ENCODE measurements at places on chromosomes 1 and 21.

GRCh38 chr1:51444096-51444495 lies 75.0 kb downstream of the EPS15 start:
- DNase-seq: no peak

DNA sequence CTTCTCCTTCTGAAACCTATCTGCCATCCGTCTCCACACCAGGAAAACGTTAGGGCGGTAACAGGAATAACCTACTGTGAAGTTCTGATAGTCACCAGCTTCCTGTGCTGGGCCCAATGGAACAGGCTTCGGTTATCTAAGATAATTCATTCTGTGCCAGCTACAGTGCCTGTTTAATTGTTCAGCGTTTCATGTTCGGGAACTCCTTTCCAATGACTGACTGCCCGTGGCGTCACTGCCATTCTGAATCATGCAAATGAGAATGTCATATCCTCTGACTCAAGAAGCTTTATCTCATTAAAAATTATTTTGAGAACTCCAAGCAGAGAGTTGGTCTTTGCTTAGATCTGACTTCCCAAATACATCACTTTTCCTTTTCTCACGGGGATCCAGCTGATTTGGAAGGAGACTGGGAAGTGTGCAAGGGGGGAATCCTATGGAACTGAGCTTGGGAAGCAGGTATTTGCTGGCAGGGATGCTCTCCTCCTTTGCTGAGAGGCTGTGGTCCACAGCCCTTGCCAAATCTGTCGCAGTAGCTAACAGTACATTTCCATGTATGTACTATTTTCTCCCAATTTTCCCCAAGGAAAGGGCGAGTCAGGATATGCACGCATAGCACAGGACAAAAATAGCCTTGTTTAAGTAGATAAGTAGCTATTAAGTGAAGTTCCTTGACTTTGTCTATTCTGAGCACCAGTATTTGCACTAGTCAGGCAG lies 358.7 kb downstream of the LTN1 start:
- DNase-seq: no peak

GRCh38 chr1:202362212-202362611 lies 13.7 kb downstream of the PPP1R12B start:
- DNase-seq: no peak

- DNase-seq: no peak
Measured at GRCh38 chr21:19692231-19692630, 1288.6 kb upstream of the TMPRSS15 start.

DNA sequence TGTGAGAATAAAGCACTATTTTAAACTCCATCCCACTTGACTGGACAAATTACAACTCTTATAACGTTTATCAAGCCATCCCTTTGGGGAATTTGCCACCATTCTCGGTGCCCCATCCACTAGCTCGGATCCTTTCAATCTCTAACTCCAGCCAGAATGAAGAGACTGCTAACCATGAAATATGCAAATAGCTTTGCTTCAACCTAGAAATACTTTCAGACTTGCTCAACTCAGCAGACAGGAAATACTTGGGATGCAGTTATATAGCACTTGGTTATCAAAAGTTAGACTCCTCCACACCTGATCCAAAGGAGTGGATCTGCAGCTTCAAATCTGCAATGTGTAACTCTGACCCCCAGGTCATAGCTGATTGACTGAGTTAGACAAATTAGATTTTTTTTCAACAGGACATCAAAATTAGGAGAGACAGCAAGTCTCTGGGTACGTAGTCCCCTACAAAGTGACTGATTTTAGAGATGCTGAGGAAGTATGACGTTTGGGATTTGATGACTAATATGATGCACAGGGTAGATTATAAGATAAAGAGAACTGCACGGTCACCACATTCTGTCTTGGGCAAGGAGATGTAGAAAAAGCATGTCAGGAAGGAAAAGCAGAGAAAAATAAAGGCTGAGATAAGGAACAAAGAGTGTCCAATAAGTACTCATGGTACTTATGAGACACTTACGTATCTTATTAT lies 496.0 kb downstream of the AGBL4 start:
- no peak for DNase-seq

DNA sequence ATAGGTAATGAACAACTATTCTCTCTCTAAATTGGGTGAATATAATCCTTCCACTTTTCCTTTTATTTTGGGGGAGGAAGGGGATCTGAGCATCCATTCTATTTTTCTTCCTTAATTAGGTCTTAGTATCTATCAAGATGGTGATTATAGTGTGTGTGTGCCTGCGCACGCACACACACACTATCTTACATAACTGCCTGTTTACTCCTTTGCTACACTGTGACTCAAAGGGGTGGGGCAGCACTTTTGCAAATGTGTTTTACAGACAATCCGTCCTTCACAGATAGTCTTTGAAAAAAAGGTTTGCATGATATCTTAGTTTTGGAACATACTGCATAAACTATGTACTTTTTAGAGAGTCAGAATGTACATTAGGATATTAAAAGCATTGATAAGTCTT lies 191.5 kb downstream of the SDCCAG8 start:
- DNase-seq: no peak

DNA sequence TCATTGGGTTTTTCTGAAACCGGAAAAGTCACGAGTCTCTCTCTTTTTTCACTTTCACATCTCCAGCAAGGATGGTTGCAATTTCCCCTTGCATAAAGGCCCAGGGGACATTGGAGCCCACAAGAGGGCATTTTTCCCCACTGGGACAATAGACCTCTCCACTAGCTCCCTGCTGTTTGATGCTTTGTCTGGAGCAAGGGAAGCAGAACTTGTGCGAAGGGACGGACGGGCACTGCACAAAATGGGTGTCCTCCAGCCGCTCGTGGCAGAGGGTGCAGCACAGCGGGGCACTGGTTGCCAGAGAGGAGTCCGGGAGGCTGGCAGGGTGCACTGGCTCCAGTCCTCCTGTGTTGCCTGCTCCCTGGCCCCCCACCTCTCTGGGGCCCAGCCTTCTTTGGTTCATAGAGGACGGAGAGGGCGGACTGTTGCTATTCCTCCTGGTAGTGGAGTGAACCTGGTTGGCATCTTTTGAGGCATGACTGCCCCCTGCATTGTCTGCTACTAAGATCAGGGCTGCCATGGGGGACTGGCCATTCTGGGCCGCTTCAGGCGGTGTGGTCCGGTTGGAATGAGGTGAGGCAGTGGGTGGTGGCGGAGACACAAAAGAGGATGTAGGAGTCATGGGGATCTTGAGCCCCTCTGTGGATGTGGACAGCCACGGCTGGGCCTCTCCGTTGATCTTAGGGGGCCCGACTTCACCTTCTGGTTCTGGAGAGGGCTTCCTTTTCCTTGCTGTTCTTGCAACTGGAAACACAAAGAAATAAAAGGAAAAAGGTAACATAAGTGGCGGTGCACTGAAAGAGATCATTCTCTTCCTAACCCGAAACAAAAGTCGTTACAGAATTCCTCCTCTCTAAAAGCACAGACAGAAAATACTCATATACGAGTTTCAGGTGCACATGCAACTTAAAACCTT lies 2.6 kb downstream of the IRF2BP2 start:
- peak; percentile 20 for DNase-seq

DNA sequence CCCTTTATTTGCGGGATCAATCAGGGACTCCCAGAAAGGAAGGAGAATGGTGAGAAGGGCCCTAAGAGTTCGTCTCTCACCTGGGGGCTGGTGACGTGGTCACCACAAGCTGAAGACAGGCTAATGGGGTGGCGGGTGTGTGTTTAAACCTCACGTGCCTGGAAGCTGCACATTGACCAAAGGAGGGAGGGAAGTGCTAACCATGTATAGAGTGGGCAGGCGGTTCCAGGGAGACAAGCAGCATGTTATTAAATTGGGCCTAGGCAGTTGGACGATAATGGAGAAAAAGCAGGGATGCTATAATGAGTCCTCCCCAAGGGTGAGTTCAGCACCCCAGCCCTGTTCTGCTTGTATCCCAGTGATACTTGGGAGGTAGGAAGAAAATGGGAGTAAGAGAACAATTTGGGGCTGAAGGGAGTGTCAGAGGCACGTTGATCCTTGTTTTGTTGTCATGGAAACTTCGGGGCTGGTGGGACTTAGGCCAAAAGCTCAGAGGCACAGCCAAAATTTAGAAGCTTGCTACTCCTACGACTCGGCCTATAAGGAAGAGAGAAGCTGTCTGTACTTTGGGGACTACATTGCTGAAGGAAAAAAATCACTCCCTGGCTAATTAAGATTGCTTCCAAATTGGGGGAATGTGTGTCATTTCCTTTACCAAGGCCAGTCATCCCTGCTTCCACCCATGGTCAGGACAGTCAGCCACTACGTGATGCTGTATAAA lies 33.2 kb upstream of the EPHA8 start:
- DNase-seq: no peak

DNA sequence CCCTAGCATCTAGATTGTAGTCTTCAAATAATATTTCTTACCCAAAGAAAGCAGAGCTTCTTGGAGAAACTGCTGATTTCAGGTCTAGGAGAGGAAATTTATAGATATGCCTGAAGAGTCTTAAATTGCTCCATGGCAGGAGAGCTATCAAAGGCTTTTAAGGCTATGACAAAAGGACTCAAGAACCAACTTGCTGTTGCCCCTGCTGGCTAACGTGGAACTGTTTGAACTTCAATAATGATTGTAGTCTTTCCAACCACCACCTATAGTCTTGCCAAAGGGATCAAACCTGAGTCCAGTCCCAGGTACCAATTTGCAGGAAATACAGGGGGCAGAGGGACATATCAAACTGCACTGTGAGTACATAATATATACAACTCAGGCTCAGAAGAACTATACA lies 336.2 kb upstream of the ESRRG start:
- DNase-seq: no peak

GRCh38 chr1:20982316-20982715 lies 194.4 kb downstream of the EIF4G3 start:
- DNase-seq: no peak

GRCh38 chr1:179287946-179288345 lies 5.7 kb upstream of the SOAT1 start:
- no peak for DNase-seq

- DNase-seq: no peak
Measured at GRCh38 chr1:114668784-114669561, 876 bp downstream of the DENND2C start.

- DNase-seq: no peak
Measured at GRCh38 chr1:82778612-82779011, 977.9 kb downstream of the ADGRL2 start.

DNA sequence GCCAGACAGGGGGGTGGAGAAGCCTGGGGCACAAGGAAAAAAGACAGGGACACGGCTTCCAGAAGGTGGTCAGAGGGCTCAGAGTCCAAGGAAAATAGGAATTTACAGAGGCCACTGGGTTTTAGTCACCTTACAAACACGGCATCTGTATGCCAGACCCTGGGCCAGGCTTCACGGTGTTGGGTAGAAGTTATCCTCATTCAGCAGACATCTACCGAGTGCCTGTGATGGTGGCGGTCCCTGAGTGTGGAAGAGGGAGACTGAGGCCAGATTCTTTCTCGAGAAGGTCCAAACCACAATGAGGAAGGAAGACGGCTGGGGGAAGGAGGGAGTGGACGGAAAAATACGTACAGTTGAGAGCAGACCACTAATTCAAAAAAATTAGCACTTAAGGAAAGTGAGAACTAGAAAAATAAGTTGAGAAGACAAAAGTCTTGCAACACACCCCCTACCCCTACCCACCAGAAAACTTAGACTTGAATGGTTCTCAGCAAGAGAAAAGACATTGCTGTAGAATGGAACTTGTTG lies 864 bp upstream of the BTG2 start:
- no peak for DNase-seq

Measured in nephron progenitor cell (in vitro differentiated cells).